ENCODE measurements at places on chromosomes 6 and 20.
A peak's percentile ranks its signal among the peaks of the same experiment; 100 is the strongest.

DNA sequence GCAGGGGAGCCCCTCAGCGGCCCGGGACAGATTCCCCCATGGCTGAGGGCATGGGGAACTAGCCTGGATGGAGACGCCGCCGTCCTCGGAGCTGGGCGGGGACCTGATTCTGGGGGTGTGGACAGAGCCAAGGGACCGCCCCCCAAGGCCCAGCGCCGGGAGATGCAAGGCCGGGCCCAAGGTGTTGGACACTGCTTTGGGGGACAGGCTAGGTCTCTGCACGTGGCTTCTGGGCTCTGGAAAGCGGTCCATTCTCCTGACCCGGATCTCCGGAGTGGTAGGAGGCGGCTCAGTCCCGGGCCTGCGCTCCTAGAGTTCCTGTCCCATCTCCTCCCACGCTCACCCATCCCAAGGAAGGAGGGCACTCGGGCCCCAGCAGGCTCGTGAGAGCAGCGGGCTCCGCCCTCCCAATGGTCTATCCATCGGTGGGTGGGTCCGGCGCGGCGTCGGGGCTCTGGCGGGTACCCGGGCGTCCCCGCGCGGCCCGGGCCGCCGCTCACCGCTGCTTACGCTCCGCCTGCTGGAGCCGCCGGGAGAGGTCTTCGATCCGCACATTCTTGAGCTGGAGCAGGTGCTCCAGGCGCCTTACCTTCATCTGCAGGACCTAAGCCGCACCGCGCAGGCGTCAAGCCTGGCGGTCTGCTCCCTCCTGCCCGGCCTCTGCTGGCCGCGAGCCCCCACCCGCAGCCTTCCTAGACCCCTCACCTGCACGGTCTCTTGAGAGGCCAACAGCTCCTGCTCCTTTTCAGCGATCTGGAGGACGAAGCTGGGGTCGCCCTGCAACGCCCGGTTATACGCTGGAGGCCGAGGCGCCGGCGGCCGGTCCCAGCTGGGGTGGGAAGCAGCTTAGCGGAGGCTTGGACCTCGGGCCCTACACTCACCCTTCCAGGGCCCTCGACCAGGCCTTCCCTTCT lies 3.3 kb downstream of the SPEF1 start:
- DNase-seq = peak; percentile 28

GRCh38 chr6:6612308-6612707 lies 23.8 kb downstream of the LY86 start:
- DNase-seq = no peak

DNA sequence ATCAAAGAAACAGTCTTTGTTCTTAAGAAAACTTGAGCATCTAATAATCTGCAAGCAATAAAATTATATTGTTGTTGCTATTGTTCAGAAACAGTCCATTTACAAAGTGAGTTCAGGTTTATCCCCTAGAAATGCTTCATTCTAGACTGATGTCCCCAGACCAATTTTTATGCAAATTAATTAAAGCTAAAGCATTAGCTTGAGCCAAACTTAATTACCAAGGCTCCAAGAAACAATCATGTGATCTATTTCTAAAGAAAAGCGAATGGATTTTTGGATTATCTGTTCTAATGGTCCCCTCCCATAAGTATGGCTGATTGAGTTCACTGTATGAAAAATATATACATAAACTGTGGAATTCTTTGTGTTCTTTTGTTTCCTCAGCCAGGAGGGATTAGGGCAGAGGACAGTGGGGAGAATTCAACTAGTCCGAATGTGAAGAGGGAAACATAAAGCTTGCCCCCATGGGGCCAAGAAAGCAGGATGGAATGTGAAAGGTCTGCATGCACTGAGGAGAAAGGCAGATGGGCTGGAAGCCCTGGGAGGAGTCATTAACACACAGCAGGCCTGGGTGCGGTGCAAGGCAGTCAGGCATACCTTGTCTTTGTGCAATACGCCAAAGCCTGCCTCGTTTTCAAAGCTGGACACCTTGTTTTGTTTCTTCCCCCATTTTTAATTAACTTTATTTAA lies 597.1 kb downstream of the KIF16B start:
- no peak for DNase-seq

- DNase-seq = no peak
Measured at GRCh38 chr6:159301810-159302593, 132.8 kb downstream of the FNDC1 start.

DNA sequence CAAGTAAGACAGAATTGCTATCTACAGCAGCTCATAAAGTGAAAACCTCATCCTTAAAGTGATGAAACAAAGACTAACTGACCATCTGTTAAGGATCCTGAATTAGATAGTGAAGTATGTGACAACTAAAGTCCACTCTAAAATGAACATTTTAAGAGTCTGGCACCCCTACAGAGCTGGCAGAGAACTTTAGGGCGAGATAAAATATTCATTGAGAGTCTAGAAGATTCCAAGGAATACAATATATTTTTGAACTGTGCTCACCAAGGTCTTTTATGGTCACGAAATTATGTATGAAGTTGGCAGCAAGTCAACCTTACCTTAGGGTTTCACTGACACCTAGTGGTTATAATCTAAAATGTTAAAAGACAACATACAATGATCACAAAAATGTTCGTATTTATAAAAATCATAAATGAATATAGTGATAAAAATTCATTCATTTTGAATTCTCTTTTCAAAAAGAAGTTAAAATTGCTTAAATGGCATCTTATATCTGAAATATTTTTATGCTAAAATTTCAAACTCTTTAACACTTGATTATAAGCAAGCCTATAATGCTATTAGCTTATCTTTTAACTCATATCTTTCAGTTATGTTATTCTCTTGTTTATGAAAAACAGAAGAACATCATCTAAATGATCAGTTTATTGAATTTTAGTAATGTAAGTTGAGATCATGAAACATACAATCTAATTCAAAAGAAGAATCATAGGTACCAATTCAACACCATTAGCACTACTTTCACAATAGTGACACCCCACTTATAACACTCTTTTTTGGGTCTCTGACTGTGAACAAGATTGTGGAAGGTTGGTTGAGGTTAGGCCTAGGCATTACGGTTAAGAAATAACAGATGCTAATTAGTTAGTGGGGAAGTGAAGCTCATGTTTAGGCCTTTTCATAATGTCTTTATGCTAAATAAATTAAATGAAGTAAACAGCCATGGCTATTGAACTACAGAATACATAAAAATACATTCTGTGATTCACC lies 27.5 kb downstream of the RSPH3 start:
- peak; percentile 57 for DNase-seq

DNA sequence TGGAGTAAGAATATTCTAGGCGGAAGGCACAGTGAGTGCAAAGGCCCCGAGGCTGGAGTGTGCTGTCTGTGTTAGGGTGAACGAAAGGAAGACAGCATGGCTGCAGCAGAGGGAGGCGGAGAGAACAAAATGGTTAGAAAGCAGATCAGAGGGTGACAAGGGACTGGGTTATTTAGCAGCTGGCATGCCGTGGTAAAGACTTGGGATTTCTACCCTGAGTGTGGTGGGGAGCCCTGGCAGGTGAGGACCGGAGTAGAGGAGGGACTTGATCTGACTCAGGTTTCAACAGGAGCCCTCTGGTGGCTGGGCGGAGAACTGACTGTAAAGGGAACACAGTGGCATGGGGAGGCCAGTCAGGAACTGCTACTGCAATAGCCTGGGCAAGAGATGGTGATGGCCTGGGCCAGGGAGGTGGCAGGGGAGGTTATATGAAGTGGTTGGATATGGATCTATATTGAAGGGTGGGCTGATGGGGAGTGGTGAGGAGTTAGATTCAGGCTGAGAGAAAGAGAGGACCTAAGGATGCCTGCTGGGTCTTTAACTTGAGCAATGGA lies 38.0 kb downstream of the PIM1 start:
- DNase-seq = peak; percentile 67

DNA sequence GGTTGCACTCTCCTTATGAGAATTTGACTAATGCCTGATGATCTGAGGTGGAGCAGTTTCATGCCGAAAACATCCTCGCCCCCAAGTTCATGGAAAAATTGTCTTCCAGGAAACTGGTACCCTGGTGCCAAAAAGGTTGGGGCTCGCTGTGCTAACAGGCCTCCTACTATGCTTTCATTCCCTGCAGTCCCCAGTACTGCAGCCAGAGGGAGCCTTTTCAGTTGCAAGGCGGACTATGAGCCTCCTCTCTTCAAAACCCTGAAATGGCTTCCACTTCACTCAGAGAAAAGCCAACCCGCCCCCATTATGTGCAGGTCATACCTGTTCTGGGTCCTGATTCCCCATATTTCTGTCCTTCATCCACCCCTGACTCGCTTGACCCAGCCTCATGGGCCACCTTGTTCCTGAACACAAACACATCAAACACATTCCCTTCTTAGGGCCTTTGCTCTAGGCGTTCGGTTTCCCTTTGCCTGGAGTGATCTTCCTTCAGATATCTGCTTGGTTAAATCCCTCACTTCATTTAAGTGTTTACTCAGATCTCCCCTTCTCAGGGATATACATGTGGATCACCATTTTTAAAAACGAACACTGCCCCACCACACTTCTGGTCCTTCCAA lies 173.7 kb downstream of the PHACTR1 start:
- no peak for DNase-seq

- no peak for DNase-seq
Measured at GRCh38 chr6:29734046-29735018, 11.1 kb downstream of the HLA-F start.

- DNase-seq = no peak
Measured at GRCh38 chr20:59923514-59923913, 9.9 kb downstream of the SYCP2 start.

- DNase-seq = peak; percentile 2
Measured at GRCh38 chr6:90860822-90861601, 274.1 kb upstream of the MAP3K7 start.

- DNase-seq = peak; percentile 92
Measured at GRCh38 chr20:53934421-53935343, 135.7 kb downstream of the BCAS1 start.

DNA sequence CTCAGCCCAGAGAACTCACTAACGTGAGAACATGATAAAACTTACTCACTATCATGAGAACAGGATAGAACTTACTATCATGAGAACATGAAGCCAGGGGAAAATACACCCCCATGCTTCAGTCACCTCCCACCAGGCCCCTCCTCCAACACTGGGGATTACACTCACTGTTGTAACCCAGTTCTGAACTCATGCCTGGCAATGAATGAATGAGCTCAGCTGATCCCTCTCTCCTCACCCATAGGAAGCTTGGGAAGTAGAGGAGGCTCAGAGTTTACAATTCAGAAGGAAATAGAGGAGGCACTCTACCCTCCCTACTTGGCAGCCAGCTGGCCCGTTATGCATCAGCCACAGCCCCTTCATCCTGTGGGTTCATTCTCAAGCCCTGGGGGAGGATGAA lies 102.5 kb downstream of the EYA2 start:
- no peak for DNase-seq

- peak; percentile 29 for DNase-seq
Measured at GRCh38 chr6:11952316-11952715, 59.8 kb upstream of the HIVEP1 start.

DNA sequence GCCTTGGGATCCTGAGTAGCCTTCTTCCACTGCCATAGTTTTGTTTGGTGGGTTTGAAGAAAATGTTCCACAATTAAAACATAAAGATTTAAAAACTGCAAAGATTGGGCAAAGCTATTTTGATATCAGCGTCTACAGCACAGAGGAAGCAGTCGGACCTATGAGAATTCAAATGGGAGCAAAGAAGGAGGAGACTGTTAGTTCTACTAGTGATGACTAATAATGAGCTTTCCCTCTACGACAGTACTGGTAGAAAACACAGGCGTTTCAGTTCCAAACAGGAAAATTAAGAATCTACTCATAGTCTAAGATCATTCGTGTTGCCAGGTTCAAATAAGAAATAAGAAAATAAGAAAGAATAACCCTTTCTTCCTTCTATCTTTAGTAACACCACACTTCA lies 121.2 kb downstream of the INSM1 start:
- no peak for DNase-seq

GRCh38 chr20:3238616-3239025 lies 369 bp downstream of the SLC4A11 start:
- DNase-seq = no peak

GRCh38 chr6:55895972-55896730 lies 20.8 kb upstream of the BMP5 start:
- no peak for DNase-seq

DNA sequence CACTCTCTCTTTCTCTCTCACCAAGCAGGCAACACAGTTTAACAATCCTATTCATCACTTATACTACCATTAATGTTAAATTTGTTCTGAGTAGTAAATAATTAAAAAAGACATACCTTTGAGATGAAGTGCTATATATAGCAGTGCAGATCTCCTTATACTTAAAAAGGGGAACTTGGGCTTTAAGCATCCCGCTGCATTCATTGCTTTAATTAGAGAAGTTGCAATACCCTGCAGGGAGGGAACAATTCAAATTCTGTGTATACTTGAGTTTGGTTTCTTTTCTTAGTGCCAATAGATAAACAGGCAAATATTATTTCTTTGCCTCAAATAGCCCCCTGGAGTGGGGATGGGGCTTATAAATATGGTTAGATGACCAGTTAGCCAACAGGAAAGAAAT lies 10.8 kb upstream of the ZBTB24 start:
- DNase-seq = no peak

- DNase-seq = no peak
Measured at GRCh38 chr6:37520926-37521325, 21.2 kb upstream of the CCDC167 start.

- DNase-seq = peak; percentile 7
Measured at GRCh38 chr20:3612795-3613572, 50.2 kb downstream of the GFRA4 start.

DNA sequence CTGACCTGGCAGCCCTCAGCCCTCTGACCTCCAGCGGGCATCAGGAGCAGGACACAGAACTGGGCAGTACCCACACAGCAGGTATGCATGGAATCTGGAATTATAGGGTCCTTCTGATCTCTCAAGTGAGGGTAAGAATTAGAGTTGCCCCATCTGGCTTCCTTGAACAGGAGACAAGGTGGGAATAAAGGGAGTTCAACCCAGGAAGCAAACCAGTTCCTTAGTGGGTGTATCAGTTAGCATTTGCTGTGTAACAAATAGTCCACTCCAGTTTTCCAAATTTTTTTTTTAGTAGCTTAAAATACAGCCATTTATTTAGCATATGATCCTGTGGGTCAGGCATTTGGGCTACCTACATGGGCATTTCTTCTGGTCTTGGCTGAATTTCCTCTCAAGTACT lies 15.7 kb downstream of the MAVS start:
- DNase-seq = no peak

Measured in fibroblast of skin of abdomen (primary cell).